ENCODE measurements at places on chromosomes 1 and 21.

- DNase-seq: no peak
Observed at GRCh38 chr1:117685936-117686806, 80.3 kb downstream of the TENT5C start.

DNA sequence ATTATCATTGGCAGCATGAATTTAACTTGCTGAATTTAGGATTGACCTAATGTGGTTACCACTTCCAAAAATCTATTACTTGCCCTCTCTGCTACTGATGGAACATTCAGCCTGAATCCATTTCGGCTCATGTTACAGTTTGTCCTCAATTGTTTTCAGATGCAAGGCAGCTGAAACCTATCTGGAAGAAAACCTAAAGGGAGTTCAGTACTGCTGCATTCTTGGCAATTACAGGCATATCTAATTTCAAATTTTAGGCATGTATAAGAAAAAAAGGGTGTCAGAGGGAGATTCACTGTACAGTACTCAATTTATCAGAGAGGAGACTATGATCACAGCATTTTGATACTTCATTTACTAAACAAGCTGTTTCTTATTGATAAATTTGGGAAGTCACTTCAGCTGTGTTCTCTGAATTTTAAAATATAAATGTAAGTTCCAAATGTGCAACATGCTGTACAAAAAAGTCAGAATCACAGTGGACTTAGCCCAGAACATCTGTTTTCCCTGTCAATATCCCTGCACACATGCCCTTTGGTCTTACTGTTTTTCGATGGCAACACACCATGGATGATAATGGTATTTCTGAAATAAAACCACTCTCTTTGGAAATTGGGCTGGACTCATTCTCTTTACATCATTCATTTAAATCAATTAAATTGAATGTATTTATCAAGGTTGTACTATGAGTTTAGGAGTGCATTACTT, 651.6 kb upstream of the ADGRL4 start:
- DNase-seq: no peak

- DNase-seq: no peak
Observed at GRCh38 chr1:195591917-195592672, 1016.1 kb downstream of the KCNT2 start.

DNA sequence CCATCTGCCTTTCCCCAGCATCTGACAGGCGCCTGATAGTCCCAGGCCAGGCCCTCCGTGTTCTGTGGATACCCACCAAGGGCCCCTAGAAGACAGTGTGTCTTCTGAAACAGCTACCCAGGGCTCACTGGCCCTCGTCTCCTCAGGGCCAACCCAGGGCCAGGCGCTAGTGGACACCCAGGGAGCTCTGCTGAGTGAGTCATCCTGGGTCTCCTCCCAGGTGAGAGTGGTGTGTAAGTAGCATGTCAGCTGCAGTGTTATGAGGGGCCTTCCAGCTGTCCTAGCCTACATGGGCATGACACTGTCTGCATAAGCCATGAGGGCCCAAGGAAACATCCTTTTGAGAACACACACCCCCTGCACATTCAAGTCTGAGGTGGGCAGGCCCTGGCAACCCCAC, 36.7 kb downstream of the CHD5 start:
- DNase-seq: no peak

DNA sequence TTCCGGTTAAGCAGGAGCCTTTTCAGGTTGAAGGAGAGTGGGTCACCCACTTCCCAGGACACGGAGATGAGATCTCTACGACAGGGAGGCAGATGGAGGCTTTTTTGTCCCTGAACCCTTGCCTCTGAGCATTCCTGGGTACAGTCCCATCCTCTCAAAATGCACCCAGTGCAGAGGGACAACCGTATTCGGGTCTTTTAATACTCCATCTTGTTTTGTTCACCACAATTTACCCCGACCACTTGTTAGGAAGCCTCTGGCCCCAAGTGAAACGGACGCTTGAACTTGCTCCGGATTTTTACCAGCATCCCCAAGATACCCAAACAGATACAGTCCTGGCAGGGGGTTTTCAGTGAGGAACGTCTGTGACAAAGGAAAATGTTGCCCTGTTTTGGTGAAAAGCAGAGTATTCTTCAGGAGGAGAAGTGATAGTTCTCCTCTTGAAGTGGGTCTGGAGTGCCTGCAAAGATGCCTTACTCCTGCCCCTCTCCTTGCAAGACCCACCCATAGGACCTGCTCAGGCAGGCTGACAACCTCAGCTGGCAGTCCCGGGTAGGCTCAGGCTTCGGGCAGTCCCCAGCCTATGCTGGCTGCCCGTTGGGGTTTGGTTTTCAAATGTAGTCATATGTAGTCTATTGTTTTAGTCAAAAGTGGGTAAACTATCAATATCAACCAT, 669 bp upstream of the ARL8A start:
- DNase-seq: peak; percentile 64

- DNase-seq: no peak
Observed at GRCh38 chr1:226956942-226957713, 17.0 kb downstream of the COQ8A start.

- DNase-seq: no peak
Observed at GRCh38 chr1:88609051-88609450, 75.0 kb upstream of the PKN2 start.

DNA sequence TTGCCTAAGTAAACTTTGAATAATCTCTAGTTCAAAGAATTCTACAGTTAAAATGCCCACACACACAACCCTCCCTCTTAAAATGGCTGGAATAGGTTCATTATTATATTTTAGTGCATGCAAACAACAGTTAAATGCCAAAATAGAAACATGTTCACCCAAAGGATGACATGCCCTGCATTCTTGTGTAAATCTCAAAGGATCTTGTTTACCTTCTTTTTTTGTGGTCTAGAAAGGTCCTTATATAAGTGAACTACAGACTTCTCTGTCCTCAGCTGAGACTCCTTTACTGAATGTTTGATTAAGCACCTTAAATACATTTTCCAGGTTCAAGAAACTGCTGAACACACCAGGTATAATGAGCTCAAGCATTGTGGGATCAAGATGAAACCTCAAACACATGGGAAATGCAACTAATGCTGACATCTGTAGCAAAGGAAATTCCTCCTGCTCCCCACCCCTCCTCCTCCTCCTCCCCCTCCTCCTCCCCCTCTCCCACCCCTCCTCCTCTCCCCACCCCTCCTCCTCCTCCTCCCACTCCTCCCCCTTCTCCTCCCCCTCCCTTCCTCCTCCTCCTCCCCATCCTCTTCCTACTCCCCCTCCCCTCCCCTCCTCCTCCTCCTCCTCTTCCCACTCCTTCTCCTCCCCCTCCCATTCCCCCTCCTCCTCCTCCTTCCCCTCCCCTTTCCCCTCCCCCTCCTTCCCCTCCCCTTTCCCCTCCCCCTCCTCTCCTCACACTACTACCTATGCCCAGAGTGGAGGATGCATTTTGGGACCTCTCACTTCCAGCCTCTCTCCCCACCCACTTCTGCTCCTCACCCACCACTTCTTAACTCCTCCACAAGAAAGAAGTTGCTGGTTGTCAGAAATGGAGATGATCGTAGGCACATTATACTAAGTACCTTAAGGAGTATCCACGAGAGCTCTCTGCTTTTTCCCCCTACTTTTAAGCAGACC, 233.9 kb downstream of the MRPL39 start:
- DNase-seq: no peak

DNA sequence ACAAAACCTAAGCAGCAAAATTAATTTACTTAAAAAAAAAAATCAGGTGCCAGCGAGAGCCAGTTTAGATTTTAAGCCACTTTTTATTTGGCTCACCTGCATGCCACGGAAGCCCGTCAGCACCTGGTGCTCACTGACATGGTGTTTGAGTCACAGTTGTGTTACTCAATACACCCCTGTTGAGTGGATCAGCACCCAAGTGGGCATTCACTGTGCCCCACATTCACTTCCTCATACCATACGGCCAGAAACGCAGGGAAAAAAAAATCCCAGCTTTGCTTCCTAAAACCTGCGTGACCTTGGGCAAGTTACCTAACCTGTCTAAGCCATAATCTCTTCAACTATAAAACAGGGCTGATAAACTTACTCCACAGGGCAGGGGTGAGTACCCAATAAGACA, 42.8 kb upstream of the SIM2 start:
- no peak for DNase-seq

DNA sequence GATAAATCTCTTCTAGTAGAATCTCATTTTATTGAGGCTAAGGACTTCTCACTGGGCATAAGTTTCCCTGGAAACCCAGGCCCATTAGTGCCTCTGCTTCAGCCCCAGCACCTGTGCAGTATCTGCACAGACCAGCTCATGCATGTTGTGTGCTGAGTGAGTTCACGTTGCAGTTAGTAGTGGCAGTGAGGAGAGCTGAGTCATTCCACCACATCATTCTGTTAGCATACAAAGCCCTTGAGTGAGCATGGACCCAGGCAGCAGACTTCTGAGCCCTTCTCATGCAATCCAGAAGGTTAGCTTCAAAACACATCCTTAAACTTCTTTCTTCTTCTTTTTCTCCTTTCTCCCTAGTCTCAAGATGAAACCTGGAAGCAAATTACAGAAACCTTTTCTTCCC, 45.8 kb upstream of the NTPCR start:
- DNase-seq: no peak

DNA sequence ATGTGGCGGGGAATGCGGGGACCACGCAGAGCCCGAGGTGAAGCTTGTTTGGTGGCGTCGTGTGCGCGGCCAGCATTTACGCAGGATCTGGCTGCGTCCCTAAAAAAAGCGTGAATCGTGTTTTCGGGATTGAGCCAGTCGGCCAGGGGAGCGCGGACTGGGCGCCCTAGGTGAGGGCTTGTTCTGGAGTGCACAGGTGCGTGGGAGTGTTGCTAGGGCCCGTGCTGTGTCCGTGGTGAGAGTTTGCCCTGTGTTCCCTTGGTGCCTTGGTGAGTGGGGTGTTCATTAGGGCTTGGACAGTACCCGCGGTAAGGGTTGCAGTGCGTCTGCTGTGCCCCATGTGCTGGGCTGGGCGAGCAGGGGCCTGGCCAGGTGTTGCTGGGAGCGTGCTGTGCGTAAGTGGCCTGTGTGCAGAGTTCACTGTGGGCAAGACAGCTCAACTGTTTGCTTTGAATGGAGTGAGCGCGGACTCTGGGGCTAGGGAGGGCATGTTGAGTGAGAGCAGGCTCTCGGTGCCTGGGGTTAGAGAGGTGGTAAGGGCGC, 673 bp downstream of the CD46 start:
- peak; percentile 17 for DNase-seq

- no peak for DNase-seq
Observed at GRCh38 chr1:9108056-9108665, 20.7 kb downstream of the GPR157 start.

DNA sequence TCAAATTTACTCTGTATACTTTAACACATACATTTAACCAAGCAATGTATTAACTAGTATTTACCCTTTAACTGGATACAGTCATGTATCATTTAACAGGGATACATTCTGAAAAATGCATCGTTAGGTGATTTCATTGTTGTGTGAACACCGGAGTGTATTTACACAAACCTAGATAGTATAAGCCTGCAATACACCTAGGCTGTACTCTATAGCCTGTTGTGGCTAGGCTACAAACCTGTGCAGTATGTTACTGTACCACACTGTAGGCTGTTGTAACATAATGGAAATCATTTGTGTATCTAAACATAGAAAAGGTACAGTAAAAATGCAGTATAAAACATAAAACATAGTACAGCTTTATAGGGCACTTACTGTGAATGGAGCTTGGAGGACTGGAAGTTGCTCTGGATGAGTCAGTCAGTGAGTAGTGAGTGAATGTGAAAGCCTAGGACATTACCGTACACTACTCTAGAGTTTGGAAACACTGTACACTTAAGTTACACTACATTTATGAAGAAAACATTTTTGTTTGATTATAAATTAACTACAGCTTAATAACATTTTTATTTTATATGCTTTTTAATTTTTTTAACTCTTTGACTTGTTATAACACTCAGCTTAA, 21.3 kb downstream of the RGS4 start:
- no peak for DNase-seq

GRCh38 chr1:37862330-37862729, 2.9 kb upstream of the MTF1 start:
- no peak for DNase-seq

DNA sequence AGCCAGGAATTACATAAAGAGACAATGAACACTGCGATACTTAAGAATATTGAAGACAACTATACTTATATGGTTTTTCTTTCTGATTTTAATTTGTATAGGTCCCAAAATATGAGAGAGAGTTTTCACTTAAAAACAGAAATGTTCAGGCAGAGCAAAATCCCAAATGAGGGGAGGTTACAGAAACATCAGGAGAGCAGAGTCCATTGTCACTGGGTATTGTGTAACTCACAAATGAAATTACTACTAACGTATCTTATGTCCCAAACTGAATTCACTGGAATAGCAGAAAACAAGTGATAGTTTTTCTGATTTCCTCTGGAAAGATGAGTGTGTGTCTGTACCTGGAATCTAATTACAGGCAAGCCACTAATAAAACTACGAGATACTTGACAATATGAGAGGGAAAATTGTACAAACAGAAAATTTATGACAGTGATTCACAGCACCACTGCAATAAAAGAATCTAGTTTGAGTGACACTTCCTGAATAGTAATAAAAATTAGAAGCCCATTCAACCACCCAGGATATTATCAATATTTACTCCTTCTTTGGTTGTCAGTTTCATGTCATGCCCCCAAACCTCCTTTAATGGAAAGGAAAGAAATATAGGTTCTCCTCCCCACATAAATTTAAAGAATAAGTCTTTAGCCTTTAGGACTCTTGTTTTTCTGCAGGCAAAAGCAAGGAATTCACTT, 522.6 kb downstream of the ADGRL2 start:
- DNase-seq: no peak

GRCh38 chr1:160658814-160659193, 12.0 kb upstream of the SLAMF1 start:
- no peak for DNase-seq

DNA sequence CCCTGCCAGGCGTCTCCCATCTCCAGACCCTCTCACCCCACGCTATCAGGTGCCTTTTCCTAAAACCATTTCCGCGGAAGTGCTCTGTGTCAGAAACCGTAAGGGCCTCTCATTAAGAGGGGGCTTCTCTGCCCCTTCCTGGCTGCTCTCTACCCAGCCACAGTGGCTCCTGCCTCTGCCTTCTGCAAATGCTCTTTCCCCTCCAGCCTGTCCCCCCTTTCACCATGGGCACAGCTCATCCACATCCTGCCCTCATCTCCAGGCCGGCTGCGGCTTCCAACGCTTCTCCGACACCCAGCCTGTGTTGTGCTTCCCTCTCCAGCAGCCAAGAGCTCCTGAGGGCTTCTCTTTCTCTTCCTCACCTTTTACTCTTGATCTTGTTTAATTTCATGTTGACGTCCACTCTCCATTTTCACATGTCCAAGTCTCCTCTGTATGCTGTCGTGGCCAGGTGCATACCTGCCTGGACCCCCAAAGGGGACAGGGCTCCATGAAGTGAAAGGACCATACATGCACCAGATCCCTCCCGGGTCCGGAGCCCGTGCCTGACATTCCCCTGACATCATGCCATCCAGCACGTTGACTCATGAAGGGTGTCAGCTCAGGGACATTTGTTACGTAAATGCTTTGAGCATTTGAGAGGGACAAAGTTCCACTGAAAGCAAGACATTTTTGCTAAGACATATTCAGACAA, 306.5 kb downstream of the AJAP1 start:
- DNase-seq: no peak

- no peak for DNase-seq
Observed at GRCh38 chr21:45365608-45366241, 39.2 kb upstream of the COL18A1 start.

All from GM13977 (cell line).